ENCODE measurements at places on chromosomes 3 and 15. TPM values are rescaled to one million over a fixed set of nuclear protein-coding genes. Genes with fewer than 3 reads are reported as not detected.

GRCh38 chr15:67102599-67102929, 37.2 kb downstream of the SMAD3 start:
- H3K36me3 ChIP-seq, result no peaks in the 10 kb centered on the region
- H3K4me1 ChIP-seq, result peaks cover 25% of the 10 kb centered on the region
- no peak overlapping the region for H3K4me3 ChIP-seq
- H3K27ac ChIP-seq, result no peak overlapping the region
- no peaks in the 10 kb centered on the region for H3K27me3 ChIP-seq

The MOBP gene
- total RNA-seq, result not detected

- H3K27ac ChIP-seq, result no peak overlapping the region
- H3K4me1 ChIP-seq, result no peaks in the 10 kb centered on the region
- H3K27me3 ChIP-seq, result no peaks in the 10 kb centered on the region
- DNase-seq, result no peak
These were observed 75.0 kb upstream of the CNTN6 start for GRCh38 chr3:1017870-1018269.

- no peak for DNase-seq
- no peak overlapping the region for H3K4me3 ChIP-seq
- no peaks in the 10 kb centered on the region for H3K36me3 ChIP-seq
- no peak overlapping the region for H3K27ac ChIP-seq
- peaks cover 7% of the 10 kb centered on the region for H3K27me3 ChIP-seq
These were observed 6.1 kb upstream of the SLCO2A1 start for GRCh38 chr3:134035836-134036235.

GRCh38 chr3:20930034-20930433, 744.0 kb upstream of the SGO1 start:
- no peaks in the 10 kb centered on the region for H3K27me3 ChIP-seq
- H3K4me3 ChIP-seq, result no peak overlapping the region
- no peak overlapping the region for H3K27ac ChIP-seq
- no peaks in the 10 kb centered on the region for H3K4me1 ChIP-seq

GRCh38 chr3:108159105-108159504, 63.1 kb downstream of the IFT57 start:
- peaks cover 32% of the 10 kb centered on the region for H3K4me1 ChIP-seq
- no peak overlapping the region for H3K4me3 ChIP-seq
- DNase-seq, result no peak
- peaks cover 5% of the 10 kb centered on the region for H3K36me3 ChIP-seq
- no peaks in the 10 kb centered on the region for H3K27me3 ChIP-seq

DNA sequence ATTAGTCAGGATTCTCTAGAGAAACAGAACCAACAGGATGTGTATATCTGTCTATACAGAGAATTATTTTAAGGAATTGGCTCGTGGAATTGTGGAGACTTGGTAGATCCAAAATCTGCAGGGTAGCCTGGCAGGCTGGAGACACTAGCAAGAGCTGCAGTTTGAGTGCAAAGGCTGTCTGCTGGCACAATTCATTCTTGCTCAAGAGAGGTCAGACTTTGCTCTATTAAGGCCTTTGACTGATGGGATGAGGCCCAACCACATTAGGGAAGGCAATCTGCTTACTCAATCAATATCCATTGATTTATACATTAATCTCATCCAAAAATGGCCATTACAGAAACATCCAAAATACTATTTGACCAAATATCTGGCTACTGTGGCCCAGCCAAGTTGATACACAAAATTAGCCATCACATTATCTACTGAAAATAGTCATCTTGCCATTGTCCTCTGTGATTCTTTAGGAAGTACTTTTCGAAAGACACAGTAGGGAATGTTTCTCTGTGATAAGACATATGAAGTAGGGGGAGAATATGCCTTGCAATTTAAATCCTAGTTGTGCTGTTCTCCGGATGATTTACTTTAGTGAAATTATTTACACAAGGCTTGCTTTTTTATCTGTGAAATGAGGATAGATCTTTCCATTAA, 873.8 kb downstream of the ROBO2 start:
- no peak overlapping the region for H3K4me3 ChIP-seq
- H3K36me3 ChIP-seq, result no peaks in the 10 kb centered on the region
- H3K27me3 ChIP-seq, result no peaks in the 10 kb centered on the region
- DNase-seq, result no peak

Measured in naive thymus-derived CD8-positive, alpha-beta T cell (primary cell).